ENCODE measurements at places on chromosomes 13 and 19.

DNA sequence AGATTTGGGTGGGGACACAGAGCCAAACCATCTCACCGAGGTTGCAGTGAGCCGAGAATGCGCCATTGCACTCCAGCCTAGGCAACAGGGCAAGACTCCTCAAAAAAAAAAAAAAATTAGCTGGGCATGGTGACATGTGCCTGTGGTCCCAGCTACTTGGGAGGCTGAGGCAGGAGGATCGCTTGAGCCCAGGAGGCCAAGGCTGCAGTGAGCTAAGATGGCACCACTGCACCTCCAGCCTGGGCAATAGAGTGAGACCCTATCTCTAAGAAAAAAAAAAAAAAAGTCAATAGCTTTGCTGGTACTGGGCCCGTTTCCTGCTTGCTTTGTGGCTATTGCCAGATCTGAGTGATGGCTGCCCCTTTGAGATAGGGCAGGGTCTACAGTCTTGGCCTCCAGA is 13.1 kb downstream of the ACP7 start:
- no peak for DNase-seq

DNA sequence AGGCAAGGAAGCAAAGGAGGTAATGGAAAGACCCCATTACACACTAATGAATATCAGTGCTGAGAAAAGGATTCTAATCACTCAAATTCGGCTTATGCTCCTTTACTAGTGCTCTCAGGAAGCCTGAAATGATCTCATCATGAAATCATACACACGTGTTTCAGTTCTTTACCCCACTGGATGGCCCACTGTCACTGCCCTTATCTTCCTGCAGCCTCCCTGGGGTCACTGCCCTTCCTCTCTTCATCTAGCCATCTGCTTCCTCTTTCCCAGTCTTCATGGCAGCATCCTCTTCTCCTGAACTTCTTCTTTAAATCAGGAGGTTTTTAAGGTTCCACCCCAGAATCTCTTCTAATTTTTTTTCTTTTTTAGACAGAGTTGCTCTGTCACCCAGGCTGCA is 27.9 kb upstream of the EEF1AKMT1 start:
- DNase-seq, result no peak

DNA sequence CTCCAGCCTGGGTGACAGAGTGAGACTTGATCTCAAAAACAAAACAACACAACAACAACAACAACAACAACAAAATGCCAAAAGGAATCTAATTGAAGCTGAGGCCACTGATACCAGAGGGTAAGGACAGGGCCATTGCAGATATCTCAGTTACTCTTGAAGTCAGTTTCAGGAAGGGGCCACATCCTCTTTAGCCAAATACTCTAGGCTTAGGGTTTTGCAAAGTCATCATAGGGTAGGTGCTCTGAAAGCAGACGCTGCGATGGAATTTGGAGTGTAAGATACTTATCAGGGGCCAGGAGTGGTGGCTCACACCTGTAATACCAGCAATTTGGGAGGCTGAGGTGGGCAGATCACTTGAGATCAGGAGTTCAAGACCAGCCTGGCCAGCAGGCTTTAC is 46.6 kb upstream of the UBAC2 start:
- no peak for DNase-seq

DNA sequence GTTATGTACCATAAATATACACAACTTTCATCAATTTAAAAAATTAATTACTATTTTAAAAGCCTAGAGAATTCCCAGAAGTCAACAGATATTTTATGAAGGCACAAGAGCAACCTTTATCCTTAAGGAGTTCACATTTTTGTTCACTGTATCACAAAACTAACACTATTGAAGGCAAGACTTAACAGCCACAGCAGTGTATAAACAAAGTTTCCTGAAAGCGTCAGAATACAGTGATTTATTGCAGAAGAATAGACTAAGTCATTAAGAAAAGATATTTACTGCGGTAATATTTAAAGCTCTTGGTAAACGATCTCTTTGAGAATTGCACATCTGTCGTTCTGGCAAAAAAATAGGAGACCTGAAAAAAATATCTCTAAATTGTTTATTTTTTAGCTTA is 419.3 kb upstream of the NBEA start:
- no peak for DNase-seq

GRCh38 chr19:35254341-35255297 is 5.8 kb downstream of the LSR start:
- no peak for DNase-seq

- no peak for DNase-seq
Measured at GRCh38 chr13:113905942-113906341, 42.1 kb upstream of the GAS6 start.

GRCh38 chr13:32542221-32542620 is 3.6 kb upstream of the N4BP2L2 start:
- DNase-seq, result no peak

- no peak for DNase-seq
Measured at GRCh38 chr13:29859971-29860370, 9.6 kb upstream of the UBL3 start.

DNA sequence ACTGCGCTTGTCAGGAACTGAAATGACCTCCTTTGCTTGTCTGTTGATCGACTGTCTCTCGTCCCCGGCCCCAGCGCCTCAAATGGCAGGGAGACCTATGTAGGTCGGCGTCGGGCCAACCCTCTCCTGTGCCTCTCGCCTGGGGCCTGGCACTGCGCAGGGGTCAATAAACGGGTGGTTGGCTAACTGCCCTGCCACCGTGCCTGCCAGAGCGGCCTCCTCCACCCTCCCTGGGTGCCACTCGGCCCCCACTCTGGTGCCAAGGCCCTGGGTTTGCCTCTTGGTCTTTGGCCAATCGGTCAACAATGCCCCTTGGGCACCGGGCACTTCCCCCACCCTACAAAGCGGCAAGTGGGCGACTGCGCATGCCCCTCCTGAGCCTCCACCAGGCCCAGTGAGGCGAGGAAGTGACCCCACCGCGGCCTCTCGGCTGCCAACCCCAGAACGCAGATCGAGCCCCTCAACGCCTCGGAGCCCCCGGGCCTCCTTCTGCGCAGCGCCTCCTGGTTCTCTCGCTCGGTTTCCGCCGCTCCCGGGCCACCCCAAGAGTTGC is 1.1 kb downstream of the KEAP1 start:
- no peak for DNase-seq

DNA sequence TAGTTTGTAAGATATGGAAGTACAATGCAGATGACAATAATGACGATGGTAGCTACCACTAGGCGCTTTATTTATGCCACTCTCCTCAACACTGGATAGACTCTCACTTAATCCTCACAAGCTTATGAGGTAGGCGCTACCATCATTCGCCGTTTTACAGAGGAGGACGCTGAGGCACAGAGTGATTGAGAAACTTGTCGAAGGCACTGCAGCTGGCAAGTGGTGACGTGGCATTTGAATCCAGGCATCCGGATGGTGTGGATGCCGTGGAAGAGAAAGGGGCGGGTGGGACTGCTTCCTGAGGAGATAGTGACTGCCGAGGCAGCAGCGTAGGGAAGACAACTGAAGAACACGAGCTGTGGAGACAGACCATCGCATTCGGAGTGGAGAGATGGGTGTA is 1.3 kb upstream of the RPS9 start:
- no peak for DNase-seq

DNA sequence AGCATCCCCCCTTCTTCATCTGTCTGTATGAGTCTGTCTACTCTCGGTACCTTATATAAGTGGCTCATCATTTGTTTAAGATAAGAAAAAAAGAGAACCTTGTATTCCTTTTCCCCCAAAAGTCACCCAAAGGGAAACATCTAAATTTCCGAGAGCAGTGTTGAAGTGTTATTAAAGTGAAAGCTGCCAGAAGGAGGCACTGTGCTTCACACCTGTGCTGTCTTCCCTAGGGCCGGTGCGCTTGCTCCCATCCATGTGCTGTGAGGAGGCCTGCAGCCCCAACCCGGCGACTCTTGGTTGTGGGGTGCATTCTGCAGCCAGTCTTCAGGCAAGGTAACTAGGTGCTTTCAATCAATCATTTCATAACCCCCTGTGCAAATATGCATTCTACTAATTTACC is 97.5 kb downstream of the TNFRSF19 start:
- no peak for DNase-seq

DNA sequence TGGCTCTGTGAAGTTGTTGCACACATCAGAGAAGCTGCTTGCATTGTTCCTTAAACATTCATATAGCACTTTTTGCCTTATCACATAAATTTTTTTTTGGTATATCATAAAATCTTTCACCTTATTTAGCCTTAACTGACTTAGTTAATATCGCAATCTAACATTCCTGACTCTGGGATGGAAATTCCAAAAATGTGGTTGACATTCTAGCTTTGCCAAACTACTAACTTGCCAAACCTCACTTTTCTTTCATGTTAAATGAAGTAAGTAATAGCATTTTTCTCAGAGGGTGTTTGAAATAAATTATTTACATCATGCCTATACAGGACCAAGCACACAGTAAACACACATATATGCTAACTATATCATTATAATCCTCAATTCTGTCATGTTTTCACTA is 736.9 kb upstream of the PCDH9 start:
- no peak for DNase-seq

GRCh38 chr19:54209811-54210494 is 9.3 kb downstream of the RPS9 start:
- DNase-seq, result no peak

DNA sequence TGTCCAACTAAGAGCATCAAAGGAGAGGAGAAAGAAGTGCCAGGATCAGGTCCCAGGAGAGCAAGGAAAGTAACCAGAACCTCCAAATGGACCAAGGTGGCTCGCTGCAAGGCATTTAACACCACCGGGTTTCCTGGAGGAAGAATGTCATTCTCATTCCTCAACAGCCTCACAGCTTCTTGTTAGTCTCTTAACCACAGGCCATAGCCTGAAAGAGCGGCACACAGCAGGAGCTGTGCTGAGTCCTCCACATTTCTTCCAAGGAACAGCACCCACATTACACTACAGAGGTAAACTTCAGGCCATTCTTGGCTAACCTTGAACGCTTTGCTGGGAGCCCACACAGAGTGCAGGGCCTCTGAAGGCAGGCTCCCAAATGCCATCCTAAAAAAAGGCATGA is 23.6 kb downstream of the DOCK9 start:
- DNase-seq, result no peak

GRCh38 chr19:13051557-13052165 is 51.0 kb downstream of the LYL1 start:
- no peak for DNase-seq

DNA sequence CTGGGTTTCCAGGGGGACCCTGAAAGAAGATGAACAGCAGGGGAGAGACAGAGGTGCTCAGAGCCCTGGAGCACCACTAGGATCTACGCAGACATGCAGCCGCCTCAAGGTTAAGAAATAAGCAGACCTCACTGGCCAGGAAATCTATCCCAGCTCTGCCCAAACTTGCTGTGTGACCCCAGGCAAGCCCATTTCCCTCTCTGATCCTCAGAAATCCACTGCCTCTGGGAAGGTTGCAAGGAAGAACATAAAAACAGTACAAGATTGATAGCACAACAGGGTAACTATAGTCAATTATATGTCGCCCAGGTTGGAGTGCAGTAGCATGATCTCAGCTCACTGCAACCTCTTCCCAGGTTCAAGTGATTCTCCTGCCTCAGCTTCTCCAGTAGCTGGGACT is 20.8 kb downstream of the COL5A3 start:
- DNase-seq, result no peak

- no peak for DNase-seq
Measured at GRCh38 chr13:77235456-77236022, 91.4 kb downstream of the MYCBP2 start.

GRCh38 chr19:16609511-16610200 is 18.3 kb downstream of the MED26 start:
- no peak for DNase-seq

GRCh38 chr19:17966550-17967256 is at the start of gene KCNN1:
Gene KCNN1 (plus strand): TSS chr19:17967107. CDS start chr19:17973889, 6,782 bp downstream.
- DNase-seq, result no peak

GRCh38 chr13:59409211-59409610 is 754.5 kb downstream of the DIAPH3 start:
- no peak for DNase-seq

- DNase-seq, result no peak
Measured at GRCh38 chr13:77417897-77418296, 91.0 kb upstream of the MYCBP2 start.

GRCh38 chr13:94298346-94298745 is 181.1 kb downstream of the DCT start:
- no peak for DNase-seq

GRCh38 chr19:41495589-41495988 is 52.6 kb downstream of the ERICH4 start:
- DNase-seq, result no peak
